ENCODE measurements at places on chromosomes 6 and 20. TPM values are rescaled to one million over a fixed set of nuclear protein-coding genes. Genes with fewer than 3 reads are reported as not detected.

The CNKSR3 gene
- total RNA-seq = 0.47 TPM

The SCUBE3 gene
- total RNA-seq = not detected

The APCDD1L gene
- 1.6 TPM for total RNA-seq

The KCNQ2 gene
- not detected for total RNA-seq

The IL20RA gene
- total RNA-seq = 2.0 TPM

The ELOVL4 gene
- 7.0 TPM for total RNA-seq

The CALHM6 gene
- total RNA-seq = 2.5 TPM

The SLC25A27 gene
- 4.4 TPM for total RNA-seq

The RAET1G gene
- 7.6 TPM for total RNA-seq

The VNN1 gene
- total RNA-seq = 0.46 TPM

The CLPSL1 gene
- not detected for total RNA-seq

The PREX1 gene
- 0.08 TPM for total RNA-seq

The AFDN gene
- 52.1 TPM for total RNA-seq

The PAX1 gene
- total RNA-seq = not detected

The MYB gene
- total RNA-seq = not detected

The KIAA1755 gene
- not detected for total RNA-seq

The ARHGAP40 gene
- total RNA-seq = 1.6 TPM

The COL11A2 gene
- total RNA-seq = 0.08 TPM

The GPR6 gene
- total RNA-seq = not detected

The CHMP4B gene
- 43.6 TPM for total RNA-seq

The TRIM15 gene
- total RNA-seq = not detected

The RAD21L1 gene
- not detected for total RNA-seq

The RNF182 gene
- not detected for total RNA-seq

The VEGFA gene
- 185 TPM for total RNA-seq

The NMBR gene
- 0.11 TPM for total RNA-seq

The MCCD1 gene
- total RNA-seq = not detected

The KCNK15 gene
- total RNA-seq = under 0.01 TPM

The SULF2 gene
- total RNA-seq = 90.8 TPM

The INSM1 gene
- not detected for total RNA-seq

The ZNF165 gene
- 4.7 TPM for total RNA-seq

The RBPJL gene
- total RNA-seq = not detected

The KCNK5 gene
- not detected for total RNA-seq

The BMP7 gene
- total RNA-seq = not detected

The EPHA7 gene
- total RNA-seq = not detected

The ENPP3 gene
- not detected for total RNA-seq

The VGLL2 gene
- total RNA-seq = not detected

The ZBTB46 gene
- 0.78 TPM for total RNA-seq

The FAM209B gene
- total RNA-seq = not detected

The FNDC11 gene
- total RNA-seq = 1.1 TPM

The RIPPLY2 gene
- total RNA-seq = 0.11 TPM

The SLC17A3 gene
- not detected for total RNA-seq

The SPATA25 gene
- total RNA-seq = not detected

The COL12A1 gene
- 205 TPM for total RNA-seq

The PRRT1 gene
- not detected for total RNA-seq

The ESF1 gene
- total RNA-seq = 10.4 TPM

The TAGAP gene
- not detected for total RNA-seq

The BHLHE23 gene
- total RNA-seq = not detected

The HSF2 gene
- 7.7 TPM for total RNA-seq

The SMOC2 gene
- not detected for total RNA-seq

The ANGPT4 gene
- total RNA-seq = not detected

Measured in hair follicular keratinocyte (primary cell).